ENCODE measurements at places on chromosomes 3 and 15.

- DNase-seq = no peak
These were observed 108.3 kb downstream of the VGLL4 start for GRCh38 chr3:11535243-11535960.

DNA sequence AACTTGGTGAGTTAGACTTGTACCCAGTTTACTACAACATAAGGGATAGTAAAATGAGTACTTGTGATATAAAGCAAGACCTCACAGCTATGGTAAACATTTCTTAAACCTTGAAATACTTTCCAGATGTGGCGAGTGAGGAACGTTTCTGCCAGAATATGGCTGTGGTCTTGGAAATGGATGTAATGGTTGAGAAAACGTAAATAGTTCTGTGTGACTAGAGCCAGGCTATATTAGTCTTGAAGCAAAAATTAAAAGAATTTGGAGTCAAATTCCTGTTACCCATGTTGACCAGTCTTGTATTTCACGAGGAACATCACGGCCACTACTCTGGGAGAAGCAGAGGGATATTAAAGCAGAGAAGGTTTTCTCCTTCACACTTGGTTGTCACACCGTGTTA, 15.3 kb downstream of the OR4F15 start:
- DNase-seq = no peak

GRCh38 chr3:45535665-45536064, 58.9 kb upstream of the LIMD1 start:
- DNase-seq = no peak

DNA sequence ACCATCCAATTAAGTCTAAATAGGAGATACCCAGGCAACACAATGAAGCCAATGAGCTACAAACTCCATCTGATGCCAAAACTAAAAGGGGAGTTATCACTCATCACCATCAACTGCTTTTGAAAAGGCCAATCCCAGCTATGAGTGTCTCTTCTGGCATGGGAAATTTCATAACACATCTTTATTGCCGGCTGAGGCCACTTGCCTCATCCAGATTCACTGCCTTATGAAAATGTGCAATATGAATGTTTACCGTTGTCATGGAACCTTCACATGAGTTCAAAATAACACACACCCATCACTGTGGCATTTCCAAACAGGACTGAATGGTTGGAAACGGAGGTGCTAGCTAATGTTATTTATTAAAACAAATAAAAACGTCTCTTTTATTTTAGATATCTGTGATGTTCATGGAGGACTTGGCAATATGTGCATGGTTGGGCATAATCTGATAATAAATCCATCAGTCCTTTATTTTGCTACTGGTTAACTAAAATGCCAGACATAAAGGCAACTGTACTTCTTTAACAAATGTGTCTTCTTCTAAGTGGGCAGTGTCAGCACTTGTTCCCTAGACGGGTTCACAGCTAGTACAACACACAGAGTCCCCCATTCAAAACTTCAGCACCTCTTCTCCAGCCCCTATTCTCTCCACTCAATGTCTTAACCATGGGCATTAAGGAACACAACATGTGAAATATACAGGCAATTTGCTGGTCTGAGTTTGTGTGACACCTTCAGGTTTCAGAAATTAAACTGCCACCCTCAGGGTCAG, 143.9 kb downstream of the MAGI1 start:
- no peak for DNase-seq

DNA sequence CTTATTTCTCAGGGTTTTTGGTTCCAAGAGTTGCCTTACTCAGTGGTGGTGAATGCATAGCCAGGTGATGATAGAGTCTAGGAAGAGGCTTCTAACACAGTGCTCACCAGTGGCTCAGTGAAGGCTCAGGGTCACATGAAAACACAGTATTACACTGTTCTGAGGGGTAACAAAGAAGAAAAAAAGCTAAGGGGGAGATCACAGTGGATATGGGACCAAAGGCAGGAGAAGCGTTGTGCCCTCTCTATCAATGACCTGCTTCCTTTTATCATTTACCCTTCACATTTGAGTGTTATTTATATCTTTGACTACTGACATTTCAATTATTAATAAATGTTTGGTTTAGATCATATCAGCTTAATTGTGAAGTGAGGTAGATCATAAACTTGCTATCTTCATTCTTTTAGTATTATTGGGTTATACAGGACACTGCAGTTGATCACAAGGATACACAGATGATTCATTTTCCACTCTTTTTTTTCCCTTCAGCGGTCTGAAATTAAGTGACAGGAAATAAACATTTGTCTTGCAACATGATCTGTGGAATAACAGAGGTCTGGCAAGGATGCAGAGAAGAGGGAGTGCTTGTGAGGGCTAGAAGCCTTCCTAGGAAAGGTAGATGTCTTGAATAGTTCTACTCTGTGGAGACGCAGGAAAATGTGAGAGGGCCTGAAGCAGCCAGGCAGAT, 171.7 kb downstream of the C3orf38 start:
- no peak for DNase-seq

DNA sequence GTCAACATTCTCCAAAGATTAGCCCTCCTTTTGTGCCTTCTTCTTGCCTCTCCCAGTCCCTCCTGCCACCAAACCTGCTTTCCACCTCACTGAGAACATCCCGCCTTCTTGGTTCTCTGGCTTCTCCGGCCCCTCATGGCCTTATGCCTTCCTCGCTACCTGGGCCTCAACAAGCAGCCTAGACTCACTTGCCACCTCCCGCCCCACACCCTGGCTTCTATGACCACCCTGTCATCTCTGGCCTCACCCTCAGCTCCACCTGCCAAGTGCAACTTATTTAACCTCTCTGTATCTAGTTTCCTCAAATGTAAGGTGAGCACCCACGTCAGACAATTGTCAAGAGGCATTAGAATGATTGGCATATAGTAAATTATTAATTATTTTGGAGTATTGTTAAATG, 68.8 kb upstream of the MEX3B start:
- DNase-seq = no peak

DNA sequence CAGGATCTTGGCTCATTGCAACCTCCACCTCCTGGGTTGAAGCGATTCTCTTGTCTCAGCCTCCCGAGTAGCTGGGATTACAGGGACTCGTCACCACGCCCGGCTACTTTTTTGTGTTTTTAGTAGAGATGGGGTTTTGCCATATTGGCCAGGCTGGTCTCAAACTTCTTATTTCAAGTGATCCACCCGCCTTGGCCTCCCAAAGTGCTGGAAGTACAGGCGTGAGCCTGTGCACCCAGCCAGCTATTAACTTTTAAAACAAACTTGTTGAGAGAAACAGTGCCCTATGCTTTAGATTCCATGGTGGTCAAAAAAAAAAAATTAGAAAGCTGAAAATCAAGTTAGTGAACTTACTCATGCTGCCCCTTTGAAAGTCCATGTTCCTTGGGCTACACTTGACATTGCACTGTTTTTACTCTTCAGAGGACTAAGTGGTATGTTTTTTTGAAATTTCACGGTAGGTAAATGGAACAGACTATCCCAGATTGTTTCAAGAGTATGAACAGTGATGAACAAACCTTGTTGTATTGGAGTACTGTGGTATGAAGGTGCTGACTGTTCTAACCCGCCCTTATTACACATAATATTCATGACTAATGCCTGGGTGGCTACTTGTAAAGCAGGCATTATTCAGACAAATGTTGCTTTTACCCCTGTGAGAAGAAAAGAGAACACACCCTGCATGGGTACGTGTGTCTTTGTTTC, 206.9 kb downstream of the KLHL25 start:
- peak; percentile 27 for DNase-seq

DNA sequence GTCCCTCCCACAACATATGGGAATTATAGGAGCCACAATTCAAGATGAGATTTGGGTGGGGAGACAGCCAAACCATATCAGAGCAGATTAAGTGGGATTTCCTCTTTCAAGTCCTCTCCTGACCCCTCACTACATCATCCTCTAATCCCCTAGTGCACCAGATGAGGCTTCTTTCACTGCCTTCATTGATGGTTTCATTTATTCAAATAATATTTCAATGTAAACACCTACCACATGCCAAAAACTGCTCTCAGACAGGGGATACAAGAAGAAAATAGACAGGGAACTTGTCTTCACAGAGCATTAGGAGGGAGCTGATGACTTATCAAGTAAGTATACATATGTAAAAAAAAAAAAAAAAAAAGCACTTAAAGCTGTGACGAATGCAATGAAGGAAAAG, 180.2 kb downstream of the NTRK3 start:
- DNase-seq = no peak

GRCh38 chr15:89141885-89142284, 53.6 kb downstream of the ABHD2 start:
- no peak for DNase-seq

- DNase-seq = no peak
These were observed 54.6 kb downstream of the CAPN3 start for GRCh38 chr15:42413920-42414319.

DNA sequence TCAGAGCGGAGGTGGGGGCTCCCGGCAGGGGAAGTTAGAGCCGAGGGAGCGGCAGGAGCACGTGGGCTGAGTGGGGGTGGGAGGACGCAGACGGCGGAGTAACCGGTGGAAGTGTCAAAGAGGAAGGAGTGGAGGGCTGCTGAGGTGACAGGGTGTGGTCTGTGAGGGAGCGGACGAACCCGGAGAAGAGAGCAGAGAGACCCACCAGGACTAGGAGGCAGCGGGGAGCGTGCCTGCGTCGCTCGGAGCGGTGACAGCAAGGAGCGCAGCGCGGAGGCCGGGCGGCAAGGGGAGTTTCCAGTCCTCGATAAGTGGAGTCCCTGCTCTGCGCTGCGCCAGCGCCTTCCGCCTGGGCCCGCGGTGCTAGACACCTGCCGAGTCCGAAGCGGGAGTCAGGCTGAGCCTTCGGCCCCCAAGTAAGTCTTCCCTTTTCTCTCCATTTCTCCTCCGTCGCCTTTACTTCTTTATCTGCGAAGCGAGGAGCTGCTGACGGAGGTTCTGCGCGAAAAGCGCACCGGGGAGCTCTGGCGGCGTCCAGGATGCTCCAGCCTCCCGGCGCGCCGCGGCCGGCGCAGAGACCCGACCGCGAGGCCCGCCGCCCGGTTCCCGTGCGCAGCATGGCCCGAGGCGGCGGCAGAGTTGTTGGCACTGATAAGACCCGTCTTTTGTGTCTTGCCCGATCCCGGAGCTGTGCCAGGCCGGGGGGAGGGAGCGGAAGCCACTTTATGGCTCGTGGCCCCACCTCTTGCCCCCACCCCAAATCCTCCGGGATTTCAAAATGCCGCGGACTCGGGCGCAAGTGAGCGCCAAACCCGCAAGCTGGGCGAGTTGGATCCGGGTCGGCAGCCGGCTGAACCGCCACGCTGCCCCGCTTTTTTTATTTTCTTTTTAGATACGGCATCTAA, 533.0 kb upstream of the SEMA6D start:
- DNase-seq = no peak

- no peak for DNase-seq
These were observed 13.0 kb downstream of the SCN5A start for GRCh38 chr3:38636464-38636863.

- DNase-seq = no peak
These were observed 1.4 kb upstream of the TGFBR2 start for GRCh38 chr3:30605005-30605404.

- no peak for DNase-seq
These were observed 385.8 kb upstream of the CNTN6 start for GRCh38 chr3:707041-707440.

- no peak for DNase-seq
These were observed 98.2 kb downstream of the ZNF609 start for GRCh38 chr15:64558460-64559179.

- DNase-seq = no peak
These were observed 102.3 kb upstream of the PFN2 start for GRCh38 chr3:150073031-150073430.

DNA sequence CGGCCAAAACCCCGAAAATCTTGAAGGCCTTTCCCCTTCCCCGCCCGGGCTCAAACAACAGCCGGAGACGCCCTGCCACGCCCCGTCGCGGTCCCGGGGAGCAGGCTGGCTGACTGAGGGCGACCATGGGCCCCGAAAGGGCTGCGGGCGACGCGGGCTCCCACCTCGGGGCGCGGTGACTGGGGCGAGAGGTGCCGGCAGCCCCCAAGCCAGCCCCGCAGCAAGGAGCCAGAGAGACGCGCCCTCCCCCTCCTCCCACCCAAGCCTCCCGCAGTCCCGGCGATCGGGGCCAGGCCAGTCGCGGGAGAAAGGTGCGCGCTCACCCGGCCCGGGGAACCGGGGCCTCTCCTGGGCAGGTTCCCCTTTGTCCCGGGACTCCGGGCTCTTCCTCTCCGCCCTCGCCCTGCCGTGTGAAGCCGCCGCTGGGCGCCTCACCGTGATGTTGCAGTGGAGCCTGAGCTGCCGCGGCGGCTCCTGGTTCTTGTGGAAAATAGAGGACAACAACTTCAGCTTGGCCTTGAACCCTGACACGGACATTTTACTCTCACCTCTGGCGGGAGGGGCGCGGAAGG, 30.6 kb upstream of the ZSCAN2 start:
- DNase-seq = peak; percentile 51

- DNase-seq = no peak
These were observed 57.9 kb upstream of the RNU6-1 start for GRCh38 chr15:67897646-67898339.

DNA sequence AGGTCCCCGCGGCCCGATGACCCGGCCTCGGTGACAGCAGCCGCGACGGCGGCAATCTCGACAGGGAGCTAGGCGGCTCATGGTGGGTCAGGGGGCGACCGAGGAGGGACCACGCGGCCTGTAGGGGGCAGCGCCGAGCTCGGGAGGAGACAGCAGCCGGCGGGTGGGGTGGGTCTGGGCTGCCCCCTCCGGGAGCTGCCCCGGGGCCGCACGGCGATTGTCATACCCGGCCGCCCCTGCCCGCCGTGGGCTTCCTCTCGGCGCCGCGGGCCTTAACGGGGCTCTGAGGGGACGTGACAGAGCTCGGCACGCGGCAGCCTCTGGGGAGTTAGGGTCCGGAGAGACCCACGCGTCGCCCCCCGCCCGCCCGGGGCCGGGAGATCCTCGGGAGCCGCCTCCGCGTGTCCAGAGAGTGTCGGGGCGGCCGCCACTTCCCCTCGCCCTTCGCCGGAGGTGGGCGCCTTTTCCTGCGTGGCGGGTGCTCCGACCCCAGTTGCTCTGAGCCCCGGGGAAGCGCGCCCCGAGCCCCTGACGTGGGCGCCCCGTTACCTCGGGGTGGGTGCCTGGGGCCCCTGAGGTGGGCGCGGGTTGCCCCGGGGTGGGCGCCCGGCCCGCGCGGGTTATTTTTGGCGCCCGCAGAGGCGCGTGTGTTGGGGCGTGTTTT, 539 bp upstream of the PLCL2 start:
- peak; percentile 72 for DNase-seq

DNA sequence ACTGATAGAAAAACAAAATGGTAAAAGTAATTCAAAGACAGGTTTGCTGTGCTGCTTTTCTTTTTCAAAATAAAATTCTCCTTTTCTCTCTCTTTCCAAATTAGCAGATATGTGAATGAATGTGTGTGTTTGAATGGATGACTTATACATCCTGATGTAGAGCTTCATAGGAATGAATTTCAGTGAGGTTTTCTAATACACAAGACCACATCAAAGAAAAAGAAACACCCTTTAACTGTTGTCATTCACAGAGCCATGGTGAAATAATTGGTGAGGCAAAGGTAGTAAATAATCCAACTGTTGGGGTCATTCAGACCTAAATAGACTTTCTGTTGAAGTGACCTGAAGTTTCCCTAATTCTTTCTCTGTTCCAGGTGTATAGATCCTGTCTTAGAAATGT, 139.1 kb upstream of the ZPLD1 start:
- no peak for DNase-seq

- DNase-seq = no peak
These were observed 40.8 kb downstream of the SEMA5B start for GRCh38 chr3:122986693-122987179.
